Stimulated activated CD4-positive, alpha-beta T cell treated with anti-CD3 and anti-CD28 coated beads, Interleukin-2, amount 100 ng/mL, for 48 hours (primary cell): ENCODE measurements at places on chromosomes 16 and 17.
A peak's percentile ranks its signal among the peaks of the same experiment; 100 is the strongest.

- no peak for DNase-seq
Observed at GRCh38 chr17:5758651-5759050, 174.3 kb upstream of the NLRP1 start.

- no peak for DNase-seq
Observed at GRCh38 chr16:11706180-11706742, 36.4 kb downstream of the TXNDC11 start.

GRCh38 chr16:78939597-78939996 is 660.9 kb downstream of the MAF start:
- no peak for DNase-seq

DNA sequence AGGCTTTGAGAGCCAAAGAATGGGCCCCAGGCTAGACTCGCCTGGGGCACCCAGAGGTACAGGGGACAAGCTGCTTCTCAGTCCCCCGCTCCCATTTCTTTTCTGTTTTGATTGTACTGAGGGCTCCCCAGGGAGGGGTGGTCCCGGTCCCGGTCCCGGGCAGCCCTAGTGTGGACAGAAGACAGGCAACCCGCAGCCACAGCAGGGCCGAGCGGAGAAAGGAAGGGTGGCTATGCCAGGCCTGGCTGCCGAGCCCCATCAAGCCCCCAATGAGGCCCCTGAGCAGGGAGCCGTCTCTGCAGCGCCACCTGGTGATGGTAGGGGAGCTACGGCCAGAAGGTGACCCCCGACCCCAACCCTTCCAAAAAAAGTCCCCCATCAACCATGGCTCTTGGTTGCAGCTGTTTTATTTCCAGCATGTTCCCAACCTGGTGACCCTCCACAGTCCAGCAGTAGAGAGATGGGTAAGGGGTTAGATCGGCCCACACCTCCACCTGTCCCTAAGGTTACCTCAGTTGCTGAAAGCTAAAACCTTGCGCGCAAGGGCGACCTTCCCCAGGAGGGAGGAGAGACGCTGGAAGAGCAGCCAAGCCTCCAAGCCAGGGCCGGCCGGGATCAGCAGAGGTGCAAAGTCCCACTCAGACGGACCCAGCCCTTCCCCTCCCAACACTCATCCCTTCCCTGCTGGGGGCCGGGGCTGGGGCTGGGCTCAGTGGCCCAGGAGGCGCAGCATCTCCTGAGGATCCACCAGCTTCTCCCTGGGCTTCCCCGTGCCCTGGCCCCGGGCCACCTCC is 2.6 kb upstream of the GRIN2C start:
- peak; percentile 73 for DNase-seq

DNA sequence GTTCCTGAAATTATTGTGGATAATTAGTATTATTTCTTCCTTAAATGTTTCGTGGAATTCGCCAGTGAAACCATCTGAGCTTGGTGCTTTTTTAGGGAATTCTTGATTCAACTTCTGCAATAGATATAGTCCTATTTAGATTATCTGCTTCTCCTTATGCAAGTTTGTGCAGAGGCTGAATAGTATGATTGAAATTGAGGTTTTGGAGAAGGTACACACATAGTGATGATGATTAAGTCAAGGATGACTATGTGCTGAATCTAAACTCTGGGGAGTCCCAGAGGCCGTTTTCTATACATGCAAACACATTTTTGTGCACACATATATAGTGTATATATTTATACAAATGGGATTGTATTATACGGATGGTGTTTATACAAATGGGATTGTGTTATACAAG is 5.2 kb upstream of the MYH4 start:
- no peak for DNase-seq

DNA sequence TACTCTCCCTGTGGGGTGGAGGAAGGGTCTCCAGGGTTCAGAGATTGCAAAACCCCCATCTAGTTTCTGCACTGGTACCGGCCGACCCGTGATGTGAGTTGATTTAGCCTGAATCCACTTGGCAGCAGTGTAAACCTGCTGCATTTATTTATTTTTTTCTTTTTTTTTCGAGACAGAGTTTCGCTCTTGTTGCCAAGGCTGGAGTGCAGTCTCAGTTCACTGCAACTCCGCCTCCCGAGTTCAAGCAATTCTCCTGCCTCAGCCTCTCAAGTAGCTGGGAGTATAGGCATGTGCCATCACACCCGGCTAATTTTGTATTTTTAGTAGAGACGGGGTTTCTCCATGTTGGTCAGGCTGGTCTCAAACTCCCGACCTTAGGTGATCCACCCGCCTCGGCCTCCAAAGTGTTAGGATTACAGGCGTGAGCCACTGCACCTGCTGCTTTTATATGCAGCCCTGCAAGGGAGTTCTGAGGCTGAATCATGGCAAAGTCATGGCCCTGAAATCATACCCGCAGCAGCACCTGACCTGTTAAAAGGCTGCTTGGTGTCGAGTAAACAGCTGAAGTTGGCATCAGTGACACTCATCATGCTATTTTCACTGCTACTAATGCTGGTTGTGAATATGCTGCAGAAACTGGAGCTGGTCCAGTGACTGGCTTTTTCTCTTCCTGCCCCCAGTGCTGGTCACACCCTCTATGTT is 21.4 kb downstream of the DEXI start:
- DNase-seq, result no peak

GRCh38 chr17:31691251-31691905 is 167.7 kb downstream of the COPRS start:
- no peak for DNase-seq

DNA sequence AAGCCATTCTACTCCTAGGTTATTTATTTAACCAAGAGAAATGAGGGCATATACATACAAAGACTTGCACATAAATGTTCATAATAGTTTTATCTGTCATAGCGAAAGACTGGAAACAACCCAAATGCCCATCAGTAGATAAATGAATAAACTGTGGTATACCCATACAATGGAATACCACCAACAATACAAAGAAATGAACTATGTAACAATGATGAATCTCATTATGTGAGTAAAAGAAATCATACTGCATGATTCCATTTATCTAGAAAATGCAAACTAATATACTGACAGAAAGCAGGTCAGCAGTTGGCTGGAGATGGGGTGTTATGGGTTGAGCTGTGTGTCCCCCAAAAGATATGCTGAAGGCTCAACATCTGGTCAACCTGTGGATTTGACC is 57.3 kb downstream of the CEP95 start:
- DNase-seq, result no peak

DNA sequence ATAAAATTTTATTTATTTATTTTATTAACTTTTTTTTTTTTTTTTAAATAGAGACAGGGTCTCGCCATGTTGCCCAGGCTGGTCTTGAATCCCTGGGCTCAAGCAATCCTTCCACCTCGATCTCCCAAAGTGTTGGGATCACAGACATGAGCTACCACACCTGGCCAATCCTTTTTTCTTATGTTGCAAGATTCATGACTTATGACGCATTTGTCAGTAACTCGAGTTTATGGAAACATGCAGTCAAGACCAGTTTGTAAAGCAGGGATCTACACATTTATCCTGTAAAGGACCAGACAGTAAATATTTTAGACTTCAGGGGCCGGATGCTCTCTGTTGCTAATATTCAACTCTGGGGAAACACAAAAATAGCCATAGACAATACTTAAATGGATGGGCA is 9.4 kb upstream of the MAP2K6 start:
- no peak for DNase-seq

- no peak for DNase-seq
Observed at GRCh38 chr16:80147026-80147655, 393.7 kb upstream of the DYNLRB2 start.

DNA sequence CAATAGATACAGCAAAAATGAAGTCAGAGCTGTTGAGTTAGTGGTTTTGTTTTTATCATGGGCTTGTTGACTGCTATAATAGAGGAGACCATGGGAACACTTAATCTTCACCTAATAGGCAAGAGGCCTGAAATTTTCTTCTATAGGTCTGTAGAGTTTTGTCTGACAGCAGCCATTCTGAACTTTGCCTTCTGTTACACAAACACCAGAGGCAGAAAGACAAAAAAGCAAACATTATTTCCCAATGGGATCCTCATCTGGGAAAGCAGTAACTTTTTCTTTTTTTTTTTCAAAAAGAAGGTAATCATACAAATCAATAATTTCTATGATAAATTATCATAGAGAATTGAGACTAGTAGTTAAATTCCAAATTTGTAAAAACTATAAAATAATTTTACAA is 494.1 kb downstream of the TOX3 start:
- DNase-seq, result no peak

GRCh38 chr16:8887952-8888560 is 5.9 kb downstream of the LITAFD start:
- no peak for DNase-seq

- no peak for DNase-seq
Observed at GRCh38 chr16:69064764-69065313, 40.6 kb upstream of the HAS3 start.

GRCh38 chr16:86245351-86245750 is 265.0 kb upstream of the FOXF1 start:
- DNase-seq, result no peak

DNA sequence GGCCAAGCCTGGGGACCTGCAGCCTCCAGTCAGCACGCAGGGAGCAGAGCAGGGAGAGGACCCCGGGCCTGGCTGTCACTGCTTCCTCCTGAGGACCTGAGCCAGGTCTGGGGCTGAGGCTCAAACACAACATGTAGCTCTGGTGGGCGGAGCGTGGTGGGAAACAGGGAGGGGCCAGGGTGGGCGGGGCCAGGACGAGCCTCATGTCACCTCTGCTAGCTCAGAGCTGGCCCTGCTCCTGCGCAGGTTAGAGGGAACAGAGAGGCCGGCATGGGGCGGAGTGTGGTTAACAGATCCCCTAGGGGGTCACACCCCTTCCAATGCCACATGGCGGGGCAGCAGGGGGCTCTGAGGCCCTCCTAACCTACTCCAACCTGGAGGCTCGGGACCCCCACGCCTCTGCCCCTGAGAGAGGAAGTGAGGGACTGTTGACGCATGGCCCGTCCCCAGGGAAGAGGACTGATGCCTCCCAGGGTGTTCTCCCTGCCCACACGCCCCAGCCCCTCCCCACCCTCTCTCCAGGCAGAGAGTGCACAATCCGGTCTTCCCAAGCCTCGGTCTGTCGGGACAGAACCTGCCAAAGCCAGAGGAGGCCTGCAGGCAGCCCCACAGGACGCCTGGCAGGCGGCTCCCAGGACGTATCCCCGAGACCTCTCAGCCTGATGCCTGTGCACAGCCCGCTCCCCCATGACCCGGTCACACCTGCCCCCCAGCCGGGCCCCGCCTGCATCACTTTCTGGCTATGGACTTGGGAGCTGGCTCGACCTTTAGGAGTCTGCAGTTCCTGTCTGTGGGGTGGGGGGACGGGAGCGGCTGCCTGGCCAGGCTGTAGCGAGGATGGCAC is 15.2 kb downstream of the PIEZO1 start:
- DNase-seq, result no peak

DNA sequence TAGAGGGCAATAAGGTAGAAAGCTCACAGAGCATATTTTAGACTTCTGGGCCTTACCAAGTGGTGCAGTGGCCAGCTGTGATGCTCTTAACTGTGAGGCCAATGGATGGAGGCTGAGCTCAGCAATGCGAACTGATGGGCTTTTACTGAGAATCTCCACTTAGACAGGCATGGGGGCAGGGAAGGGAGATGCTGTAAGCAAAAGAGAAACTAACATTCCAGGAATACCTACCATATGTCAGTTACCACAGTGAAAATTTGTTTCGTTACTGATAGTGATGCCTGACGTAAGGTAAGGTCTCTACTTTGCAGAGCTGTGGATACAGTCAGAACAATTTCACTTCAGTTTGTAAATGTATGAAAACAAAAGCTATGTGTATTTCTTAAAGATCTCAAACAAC is 250.6 kb upstream of the ZFHX3 start:
- DNase-seq, result no peak

- no peak for DNase-seq
Observed at GRCh38 chr17:63987221-63988126, 10.7 kb upstream of the PRR29 start.

GRCh38 chr16:64762211-64762610 is 359.7 kb downstream of the CDH11 start:
- DNase-seq, result no peak

GRCh38 chr16:71610936-71611871 is 14.8 kb upstream of the MARVELD3 start:
- DNase-seq, result peak; percentile 85

- DNase-seq, result no peak
Observed at GRCh38 chr16:73071131-73071940, 23.4 kb upstream of the ZFHX3 start.

DNA sequence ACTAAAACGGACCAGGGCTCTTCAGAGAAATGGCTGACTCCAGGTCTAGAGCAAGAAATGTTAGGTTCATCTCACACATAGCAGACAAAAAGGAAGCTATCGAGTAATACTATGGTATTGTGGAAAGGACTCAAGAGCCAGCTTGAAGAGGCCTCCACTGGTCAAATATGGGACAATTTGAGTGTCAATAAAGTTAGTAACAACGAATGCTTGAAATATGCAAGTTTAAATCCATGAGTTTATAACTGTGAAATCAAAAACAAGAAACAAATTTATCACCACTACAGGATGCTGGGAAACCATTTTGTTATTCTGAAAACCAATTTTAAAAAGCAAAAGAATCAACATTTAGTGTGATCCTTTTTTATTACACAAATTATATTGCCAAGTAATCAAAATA is 50.4 kb upstream of the ANKFY1 start:
- DNase-seq, result no peak

- DNase-seq, result no peak
Observed at GRCh38 chr16:350203-350602, 2.3 kb downstream of the AXIN1 start.

DNA sequence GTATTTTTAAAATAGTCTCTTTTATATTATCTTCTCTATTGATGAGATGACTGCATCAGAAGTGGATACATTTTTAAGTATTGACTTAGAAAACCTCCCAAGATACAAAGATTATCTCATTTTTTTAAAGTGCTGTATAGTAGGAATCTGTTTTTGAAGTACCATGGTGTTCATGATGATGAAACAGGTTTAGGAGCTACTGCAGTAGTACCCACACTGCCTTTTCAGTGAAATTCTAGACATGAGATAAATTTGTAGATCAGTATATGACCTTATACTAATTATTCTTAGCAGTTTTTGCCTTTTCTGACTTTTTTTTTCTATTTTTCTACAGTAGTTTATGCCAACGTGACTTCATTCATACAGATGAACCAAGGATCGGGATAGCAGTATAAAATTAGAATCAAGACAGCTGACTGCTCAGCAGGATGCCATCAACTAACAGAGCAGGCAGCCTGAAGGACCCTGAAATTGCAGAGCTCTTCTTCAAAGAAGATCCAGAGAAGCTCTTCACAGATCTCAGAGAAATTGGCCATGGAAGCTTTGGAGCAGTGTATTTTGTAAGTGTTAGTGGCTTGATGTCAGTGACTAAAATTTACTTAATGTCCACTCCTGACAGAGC is 61.1 kb downstream of the TAOK1 start:
- no peak for DNase-seq
